Activated CD4-positive, alpha-beta T cell treated with anti-CD3 and anti-CD28 coated beads, Interleukin-2, amount 10 ng/mL, durations not matched to agents 7 days and 5 days (primary cell): ENCODE measurements at places on chromosomes 3 and 15.
A peak's percentile ranks its signal among the peaks of the same experiment; 100 is the strongest.

GRCh38 chr3:167032267-167032876 is 347.7 kb downstream of the ZBBX start:
- no peak for DNase-seq

- DNase-seq = no peak
These were observed 40.1 kb downstream of the OXSR1 start for GRCh38 chr3:38205472-38205805.

DNA sequence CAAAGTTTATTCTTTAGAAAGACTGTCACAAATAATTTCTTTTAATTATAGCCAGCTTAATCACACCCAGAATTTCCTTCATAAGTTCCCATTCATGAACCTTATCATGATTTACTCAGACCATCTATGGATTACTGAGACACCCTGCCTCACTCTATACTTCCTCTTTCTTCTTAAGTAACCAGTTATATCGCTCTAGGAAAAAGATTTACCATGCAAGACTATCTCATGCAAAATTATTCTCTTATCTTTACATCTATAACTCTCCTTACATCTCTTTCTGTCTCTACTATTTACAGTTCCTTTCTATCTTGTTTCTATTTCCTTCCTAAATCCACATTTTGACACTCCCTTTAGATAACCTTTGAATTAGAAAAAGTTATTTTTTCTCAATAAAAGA is 316.8 kb downstream of the POLQ start:
- DNase-seq = no peak

- DNase-seq = no peak
These were observed 67.1 kb downstream of the AAGAB start for GRCh38 chr15:67187351-67187854.

DNA sequence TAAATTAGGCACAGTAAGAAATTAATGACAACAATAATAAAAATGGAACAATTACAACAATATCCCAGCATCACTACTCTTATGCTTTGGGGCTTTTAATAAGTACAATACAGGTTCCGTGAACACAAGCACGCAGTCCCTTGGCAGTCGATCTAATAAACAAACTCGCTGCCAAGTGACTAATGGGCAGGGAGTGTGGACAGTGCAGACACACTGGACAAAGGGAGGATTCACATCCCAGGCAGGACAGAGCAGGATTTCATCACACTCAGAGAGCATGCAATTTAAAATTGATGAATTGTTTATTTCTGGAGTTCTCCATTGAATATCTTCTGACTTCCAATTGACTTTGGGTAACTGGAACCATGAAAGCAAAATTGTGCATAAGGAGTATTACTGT is 524.1 kb upstream of the CFAP20DC start:
- DNase-seq = no peak

- DNase-seq = no peak
These were observed 99.3 kb downstream of the SENP2 start for GRCh38 chr3:185685231-185686035.

GRCh38 chr3:182738583-182739411 is 54.5 kb upstream of the ATP11B start:
- no peak for DNase-seq

GRCh38 chr3:41881233-41881821 is 80.6 kb downstream of the ULK4 start:
- peak; percentile 34 for DNase-seq

DNA sequence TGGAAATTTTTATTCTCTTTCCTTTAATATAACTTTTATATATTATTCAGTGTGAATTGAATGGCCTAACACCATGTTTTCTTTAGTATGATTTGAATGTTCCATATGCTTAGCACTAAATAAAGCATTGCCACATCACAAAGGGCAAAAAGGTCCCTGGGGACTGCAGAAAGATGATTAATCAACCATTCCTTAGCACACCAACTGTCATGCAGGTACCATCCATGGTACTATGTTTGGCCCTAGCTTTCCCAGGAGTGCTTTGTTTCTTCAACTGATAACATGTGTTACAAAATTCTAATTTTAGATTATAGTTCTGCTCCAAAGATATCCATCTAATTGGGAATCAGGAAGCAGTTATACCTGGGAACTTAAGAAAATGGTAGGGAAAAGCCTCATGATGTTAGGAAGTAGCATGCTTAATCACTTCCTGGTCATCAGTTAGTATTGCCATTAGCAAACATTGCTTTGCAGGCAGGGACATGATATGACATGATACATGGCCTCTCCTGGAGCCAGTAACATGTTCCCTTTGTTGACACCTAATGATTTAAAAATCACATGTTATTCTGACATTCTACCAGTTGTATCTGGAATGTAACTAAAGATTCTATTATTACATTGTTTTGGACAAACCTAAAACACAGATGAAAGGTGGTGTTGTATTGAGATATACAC is 712.6 kb upstream of the GBE1 start:
- DNase-seq = no peak

GRCh38 chr15:69497076-69497475 is 44.5 kb downstream of the RPLP1 start:
- DNase-seq = no peak

- peak; percentile 58 for DNase-seq
These were observed 18.0 kb downstream of the ZNF148 start for GRCh38 chr3:125357032-125357658.

- DNase-seq = no peak
These were observed 44.9 kb downstream of the OXSR1 start for GRCh38 chr3:38210141-38210757.

GRCh38 chr15:95486224-95486623 is 844.3 kb upstream of the NR2F2 start:
- DNase-seq = no peak

DNA sequence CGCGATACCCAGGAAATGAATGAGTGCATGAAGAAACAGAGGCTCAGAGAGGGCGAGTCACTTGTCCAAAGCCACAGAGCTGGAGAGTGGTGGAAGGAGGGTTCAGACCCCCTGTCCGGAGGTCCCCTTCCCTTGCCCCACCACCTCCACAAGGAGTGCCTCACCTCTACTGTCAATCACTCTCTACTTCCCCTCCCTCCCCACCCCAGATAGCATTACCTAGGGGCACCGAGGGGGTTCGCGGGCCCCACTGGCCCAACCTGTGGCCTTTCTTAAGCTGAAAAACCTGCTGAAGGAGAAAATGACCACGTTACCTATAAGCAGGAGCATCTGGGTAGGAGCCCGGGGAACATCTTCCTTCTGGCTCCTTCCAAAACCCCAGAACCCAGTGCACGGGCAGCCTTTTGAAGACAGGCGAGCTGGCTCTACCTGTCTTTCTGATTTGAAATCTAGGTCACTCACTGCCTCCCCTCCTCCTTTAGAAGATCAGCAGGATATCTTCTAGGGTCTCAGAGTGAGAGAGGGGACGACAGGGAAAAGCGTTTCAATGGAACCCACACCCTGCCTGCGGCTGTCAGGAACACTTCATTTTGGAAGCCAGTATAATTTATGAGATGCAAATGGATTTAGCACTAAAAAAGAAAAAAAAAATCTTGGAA is 89.9 kb upstream of the MEF2A start:
- no peak for DNase-seq
